Activated CD4-positive, alpha-beta T cell treated with anti-CD3 and anti-CD28 coated beads, Interleukin-2, amount 10 ng/mL, durations not matched to agents 24 days and 14 days (primary cell): ENCODE measurements at places on chromosomes 3 and 15. TPM values are rescaled to one million over a fixed set of nuclear protein-coding genes. Genes with fewer than 3 reads are reported as not detected.

The HDDC3 gene
- 36.3 and 39.9 TPM in 2 replicates for total RNA-seq

The MPI gene
- total RNA-seq, result 63.9 and 64.4 TPM in 2 replicates

The TNNC1 gene
- 1.2 and 1.5 TPM in 2 replicates for total RNA-seq

The SLC9C1 gene
- total RNA-seq, result not detected in 2 replicates

The C3orf80 gene
- 0.07 TPM in 1 of 2 replicates, not detected in the other for total RNA-seq

The EPHB1 gene
- total RNA-seq, result 1.6 and 2.3 TPM in 2 replicates

The ZNF197 gene
- total RNA-seq, result 10.5 and 10.7 TPM in 2 replicates

The GOLGA6L7 gene
- not detected in 2 replicates for total RNA-seq

The LEKR1 gene
- total RNA-seq, result 0.14 and 0.24 TPM in 2 replicates

The BOC gene
- 1.4 and 1.9 TPM in 2 replicates for total RNA-seq

The HDC gene
- total RNA-seq, result 2.7 and 3.1 TPM in 2 replicates

The GOLGA8Q gene
- total RNA-seq, result 0.77 TPM in 1 of 2 replicates, not detected in the other

The STRC gene
- total RNA-seq, result 0.05 and 0.45 TPM in 2 replicates
